Lung (tissue), 17 donors: ENCODE measurements at places on chromosomes 2 and 18.

GRCh38 chr2:195369218-195369587 is 287.8 kb upstream of the SLC39A10 start:
- peaks cover 2% of the 10 kb centered on the region for H3K4me1 ChIP-seq
- no peak overlapping the region for H3K27ac ChIP-seq
- H3K27me3 ChIP-seq, result no peaks in the 10 kb centered on the region
- no peaks in the 10 kb centered on the region for H3K36me3 ChIP-seq

DNA sequence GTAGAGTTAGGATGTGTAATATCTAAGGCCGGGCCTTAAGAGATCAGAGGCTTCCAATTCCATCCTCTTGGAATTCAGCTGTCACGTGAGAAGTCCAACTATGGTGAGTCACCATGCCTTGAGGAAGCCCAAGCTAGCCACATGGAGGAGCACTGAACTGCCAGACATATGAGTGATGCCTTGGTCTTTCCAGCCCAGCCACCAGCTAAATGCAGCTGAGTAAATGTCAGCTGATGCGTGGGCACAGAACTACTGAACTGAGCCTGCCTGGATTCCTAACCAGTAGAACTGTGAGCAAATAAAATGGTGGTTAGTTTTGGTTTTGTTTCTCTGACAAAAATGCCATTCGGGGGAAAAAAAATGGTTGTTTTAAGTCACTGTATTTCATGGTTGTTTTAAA is 153.7 kb upstream of the SERTAD2 start:
- H3K27me3 ChIP-seq, result no peaks in the 10 kb centered on the region
- no peak overlapping the region for H3K4me3 ChIP-seq
- no peaks in the 10 kb centered on the region for H3K4me1 ChIP-seq
- DNase-seq, result no peak
- no peaks in the 10 kb centered on the region for H3K36me3 ChIP-seq

- no peak overlapping the region for H3K27ac ChIP-seq
- no peak for DNase-seq
- no peaks in the 10 kb centered on the region for H3K27me3 ChIP-seq
- H3K4me3 ChIP-seq, result no peak overlapping the region
- no peaks in the 10 kb centered on the region for H3K4me1 ChIP-seq
Observed at GRCh38 chr2:118584062-118584749, 263.2 kb downstream of the EN1 start.

DNA sequence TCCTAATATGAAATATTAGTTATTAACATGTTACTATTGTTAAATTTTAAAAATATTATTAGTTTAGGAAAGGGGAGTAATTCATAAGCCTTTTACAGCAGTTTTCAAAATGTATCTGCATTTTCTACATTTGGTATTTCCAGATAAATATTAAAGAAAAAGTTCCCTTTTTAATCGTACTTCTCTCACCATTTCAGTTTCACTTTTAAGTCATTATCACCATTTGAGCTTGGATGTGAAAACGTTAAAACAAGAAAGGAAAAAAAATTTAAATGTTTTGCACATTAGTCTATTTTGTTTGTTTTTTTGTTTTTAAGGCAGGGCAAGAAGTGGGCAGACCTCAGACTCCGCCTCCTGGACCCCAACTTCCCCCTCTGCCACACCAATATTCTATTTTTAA is 3.3 kb upstream of the SRSF7 start:
- H3K27me3 ChIP-seq, result no peaks in the 10 kb centered on the region
- H3K27ac ChIP-seq, result no peak overlapping the region
- peaks cover 3% of the 10 kb centered on the region for H3K36me3 ChIP-seq
- H3K4me3 ChIP-seq, result no peak overlapping the region

GRCh38 chr2:224969095-224969494 is 73.2 kb downstream of the DOCK10 start:
- no peaks in the 10 kb centered on the region for H3K27me3 ChIP-seq
- H3K4me1 ChIP-seq, result peaks cover 14% of the 10 kb centered on the region
- DNase-seq, result no peak
- no peak overlapping the region for H3K27ac ChIP-seq

DNA sequence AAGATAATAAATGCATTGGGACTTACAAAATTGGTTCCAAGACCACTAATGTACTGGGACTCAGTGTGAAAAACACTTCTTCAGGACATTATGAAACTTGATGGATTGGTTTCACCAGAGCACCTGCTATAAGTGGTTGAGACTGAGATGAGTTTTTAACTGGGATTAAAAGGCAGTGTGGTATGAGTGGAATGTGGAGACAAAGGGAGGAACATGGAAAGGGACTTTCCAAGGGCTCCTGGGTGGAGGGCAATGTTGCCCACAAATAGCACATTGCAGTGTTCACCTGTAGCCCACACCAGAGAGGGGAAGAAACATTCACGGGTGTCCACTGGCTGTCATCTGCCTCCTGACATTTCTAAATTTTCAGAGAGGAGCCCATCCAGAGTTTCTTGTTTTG is 253.3 kb upstream of the TANK start:
- peaks cover 15% of the 10 kb centered on the region for H3K4me1 ChIP-seq
- no peaks in the 10 kb centered on the region for H3K36me3 ChIP-seq
- no peaks in the 10 kb centered on the region for H3K27me3 ChIP-seq
- H3K27ac ChIP-seq, result no peak overlapping the region
- DNase-seq, result no peak
- no peak overlapping the region for H3K4me3 ChIP-seq

GRCh38 chr2:202963712-202964111 is 51.0 kb upstream of the NBEAL1 start:
- no peak overlapping the region for H3K27ac ChIP-seq
- no peak overlapping the region for H3K4me3 ChIP-seq
- no peaks in the 10 kb centered on the region for H3K27me3 ChIP-seq
- DNase-seq, result no peak

DNA sequence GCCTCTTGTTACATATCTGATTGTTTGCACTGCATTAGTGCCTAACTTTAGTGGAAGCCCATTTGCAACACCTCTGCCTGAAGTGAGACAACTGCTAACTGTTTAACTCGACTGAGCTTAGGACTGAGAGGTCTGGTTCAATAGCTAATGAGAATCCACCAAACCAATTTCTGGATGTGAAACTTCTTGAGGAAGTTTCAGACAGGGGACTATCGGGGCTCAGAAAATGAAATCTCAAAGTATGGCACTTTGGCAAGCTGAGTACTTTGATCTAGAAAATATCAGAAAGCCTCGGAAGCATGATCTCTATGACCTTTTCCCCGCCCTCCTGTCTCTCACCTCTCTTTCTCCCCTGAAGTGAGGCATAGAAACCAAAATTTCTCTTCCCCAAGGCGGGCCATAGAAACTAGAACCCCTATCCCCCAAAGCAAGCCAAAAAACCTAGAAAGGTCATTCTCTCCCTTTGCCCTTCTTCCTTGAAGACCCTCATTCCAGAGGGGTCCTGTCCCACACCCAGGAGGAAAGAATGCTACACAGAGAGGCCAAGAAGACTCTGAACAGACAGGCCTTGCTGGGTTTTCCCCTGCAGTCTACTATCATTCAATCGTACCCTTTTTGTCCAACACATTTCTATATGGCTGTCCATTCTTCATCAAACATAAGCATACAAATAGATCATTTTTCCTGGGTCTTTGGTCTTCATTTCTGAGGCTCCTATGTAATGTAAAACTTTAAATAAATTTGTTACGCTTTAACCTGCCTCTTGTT is 69.6 kb upstream of the CREB1 start:
- DNase-seq, result no peak
- H3K36me3 ChIP-seq, result no peaks in the 10 kb centered on the region
- H3K27ac ChIP-seq, result no peak overlapping the region
- no peak overlapping the region for H3K4me3 ChIP-seq
- H3K27me3 ChIP-seq, result no peaks in the 10 kb centered on the region

DNA sequence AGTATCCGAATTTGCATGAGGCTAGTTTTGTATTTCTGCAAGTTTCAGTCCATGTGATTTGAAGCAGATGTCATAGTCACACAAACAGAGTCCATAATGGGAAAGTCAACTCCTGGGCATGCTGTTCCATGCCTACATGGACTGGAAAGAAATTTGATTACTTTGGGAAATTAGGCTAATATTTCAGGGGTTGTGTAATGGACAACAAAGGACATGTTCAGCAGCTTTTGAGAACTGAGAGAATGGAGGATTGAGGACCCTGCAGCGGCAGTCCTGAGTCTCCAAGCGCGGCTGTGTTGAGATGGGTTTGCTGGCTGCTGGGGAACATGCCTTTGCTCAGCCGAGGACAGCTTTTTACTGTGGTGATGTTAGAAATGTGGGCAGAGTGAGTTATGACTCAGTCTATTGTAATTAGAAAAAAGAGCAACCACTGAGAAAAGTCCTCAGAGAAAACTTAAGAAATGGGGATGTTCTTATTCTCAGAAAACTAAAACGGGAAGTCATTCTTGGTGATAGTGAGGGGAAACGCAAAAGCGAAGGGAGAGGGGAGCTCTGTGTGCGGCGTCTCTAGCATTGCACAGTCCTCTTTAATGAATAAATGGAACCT is 149.2 kb downstream of the FAM210A start:
- DNase-seq, result no peak
- peak overlapping the region; percentile 57 for H3K27ac ChIP-seq
- H3K27me3 ChIP-seq, result no peaks in the 10 kb centered on the region
- H3K4me1 ChIP-seq, result no peaks in the 10 kb centered on the region
- no peaks in the 10 kb centered on the region for H3K36me3 ChIP-seq

DNA sequence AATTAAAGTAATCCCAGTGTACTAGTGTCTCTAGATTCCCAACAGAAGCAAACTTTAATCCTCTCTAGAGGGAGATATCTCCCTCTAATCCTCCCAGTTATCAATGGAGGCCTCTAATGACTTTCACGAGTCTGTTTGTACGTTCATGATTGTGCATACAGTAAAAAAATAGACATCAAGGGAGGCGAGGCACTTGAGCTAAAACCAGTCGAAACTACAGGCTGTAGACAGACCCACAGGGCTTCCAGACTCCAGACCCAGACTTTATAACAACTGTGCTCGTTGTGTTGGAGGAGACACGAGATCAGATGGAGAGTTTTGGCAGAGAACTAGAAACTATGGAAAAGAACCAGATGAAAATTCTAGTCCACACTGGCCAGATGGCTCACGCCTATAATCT is 7.0 kb downstream of the DGKD start:
- peaks cover 4% of the 10 kb centered on the region for H3K4me1 ChIP-seq
- H3K4me3 ChIP-seq, result no peak overlapping the region
- H3K36me3 ChIP-seq, result no peaks in the 10 kb centered on the region
- no peaks in the 10 kb centered on the region for H3K27me3 ChIP-seq

DNA sequence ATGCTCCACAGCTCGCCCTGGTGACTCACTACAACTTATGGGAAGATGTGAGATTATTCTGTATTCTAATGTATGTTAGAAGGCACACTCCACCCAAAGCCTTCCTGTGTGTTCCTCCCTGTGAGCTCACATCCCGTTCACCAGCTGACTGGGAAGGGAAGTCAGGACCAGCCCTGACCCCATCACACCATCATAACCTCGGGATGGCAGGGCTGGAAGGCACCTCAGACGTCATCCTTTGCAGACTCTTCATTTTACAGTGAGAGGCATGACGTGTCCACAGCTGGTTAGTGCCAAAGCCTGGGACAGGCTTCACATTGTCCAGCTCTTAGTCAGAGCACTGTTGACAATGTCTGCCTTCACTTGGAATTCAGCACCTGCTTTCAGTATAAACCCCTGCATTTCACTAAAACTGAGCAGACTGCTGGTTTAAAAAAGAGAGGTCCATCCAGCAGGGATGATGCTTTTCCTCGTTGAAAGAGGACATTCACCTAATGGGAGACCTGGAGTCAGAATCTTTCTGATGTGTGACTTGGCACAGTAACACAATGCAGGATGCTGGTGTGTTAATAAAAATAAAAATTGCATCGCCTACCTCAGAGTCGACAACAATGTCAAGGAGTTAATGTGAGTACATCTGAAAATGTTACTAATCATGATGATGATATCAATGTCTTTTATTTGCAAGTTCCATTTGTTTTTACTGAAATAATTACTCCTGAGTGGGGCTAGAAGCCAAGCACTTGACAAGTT is 418.0 kb upstream of the TNP1 start:
- H3K36me3 ChIP-seq, result no peaks in the 10 kb centered on the region
- H3K4me1 ChIP-seq, result no peaks in the 10 kb centered on the region
- no peak overlapping the region for H3K4me3 ChIP-seq
- no peak overlapping the region for H3K27ac ChIP-seq
- no peak for DNase-seq

DNA sequence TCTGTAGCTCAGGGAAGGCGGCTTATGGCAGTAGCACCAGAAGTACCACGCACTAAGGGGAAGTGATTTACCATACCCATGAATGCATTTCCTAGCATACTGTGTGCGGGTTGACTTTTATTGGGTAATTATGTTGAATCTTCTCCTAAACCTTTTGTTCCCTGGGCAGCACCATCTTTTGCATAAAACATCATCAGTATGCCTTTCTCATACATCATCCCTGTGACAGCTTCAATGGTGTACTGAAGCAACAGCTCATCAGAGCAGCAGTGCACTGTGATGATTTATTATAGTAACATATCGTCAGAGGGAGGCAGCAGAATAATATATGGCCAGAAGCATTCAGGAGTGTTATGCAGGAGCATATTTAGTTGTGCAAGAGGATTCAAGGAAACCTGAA is 204.9 kb downstream of the CDH7 start:
- no peaks in the 10 kb centered on the region for H3K27me3 ChIP-seq
- no peak for DNase-seq
- no peaks in the 10 kb centered on the region for H3K4me1 ChIP-seq
- no peaks in the 10 kb centered on the region for H3K36me3 ChIP-seq
- no peak overlapping the region for H3K4me3 ChIP-seq

- no peak for DNase-seq
- H3K4me1 ChIP-seq, result no peaks in the 10 kb centered on the region
- no peak overlapping the region for H3K4me3 ChIP-seq
- H3K36me3 ChIP-seq, result no peaks in the 10 kb centered on the region
- no peaks in the 10 kb centered on the region for H3K27me3 ChIP-seq
Observed at GRCh38 chr18:74140582-74140981, 7.1 kb downstream of the FBXO15 start.

- peak; percentile 98 for DNase-seq
- H3K4me3 ChIP-seq, result peak within 1 kb of the TSS; percentile 89
- peaks cover 9% of the 10 kb centered on the region for H3K36me3 ChIP-seq
- peak within 1 kb of the TSS; percentile 100 for H3K27ac ChIP-seq
Observed at GRCh38 chr18:9136315-9137155, at the start of gene ANKRD12. ANKRD12 (plus strand) TSS chr18:9136781; CDS start chr18:9182433, 45,652 bp downstream.

DNA sequence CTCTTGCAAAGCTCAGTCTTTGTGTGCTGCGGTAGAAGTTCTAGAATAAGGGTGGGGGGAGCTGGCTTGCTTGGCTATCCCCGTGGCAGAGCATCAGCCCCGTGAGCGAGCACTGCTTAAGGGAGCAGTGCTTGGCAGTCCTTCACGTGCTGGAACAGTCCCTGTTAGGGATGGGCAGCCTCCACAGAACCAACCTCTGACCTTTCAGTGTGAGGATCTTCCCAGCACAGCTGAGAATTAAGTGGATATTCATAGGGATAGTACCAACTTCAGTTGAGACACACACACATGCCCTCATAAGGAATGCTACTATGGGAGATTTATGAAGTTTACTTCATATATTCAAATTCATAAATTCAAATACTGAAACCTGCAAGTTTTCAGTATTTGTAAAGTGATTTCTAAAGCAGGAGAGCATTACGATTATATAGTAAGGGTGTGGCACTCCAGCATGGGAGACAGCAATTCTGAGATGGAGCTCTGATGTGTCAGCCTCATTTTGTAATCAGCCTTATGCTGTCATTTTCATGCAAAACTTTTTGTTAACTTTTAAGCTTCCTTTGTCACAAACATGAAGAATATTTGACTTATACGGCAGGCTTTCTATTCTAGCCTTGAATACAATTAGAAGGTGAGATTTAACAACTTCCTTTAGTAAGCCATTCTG is 39.5 kb downstream of the ATP9B start:
- no peak overlapping the region for H3K27ac ChIP-seq
- DNase-seq, result no peak
- H3K4me3 ChIP-seq, result no peak overlapping the region
- peaks cover 6% of the 10 kb centered on the region for H3K4me1 ChIP-seq

GRCh38 chr2:188203776-188204175 is 87.9 kb upstream of the GULP1 start:
- H3K27ac ChIP-seq, result no peak overlapping the region
- no peaks in the 10 kb centered on the region for H3K36me3 ChIP-seq
